ENCODE measurements at places on chromosomes 4 and X.

GRCh38 chr4:99029852-99030251 lies 34.3 kb downstream of the METAP1 start:
- DNase-seq = no peak

- no peak for DNase-seq
Observed at GRCh38 chr4:162104459-162105124, 59.2 kb downstream of the FSTL5 start.

DNA sequence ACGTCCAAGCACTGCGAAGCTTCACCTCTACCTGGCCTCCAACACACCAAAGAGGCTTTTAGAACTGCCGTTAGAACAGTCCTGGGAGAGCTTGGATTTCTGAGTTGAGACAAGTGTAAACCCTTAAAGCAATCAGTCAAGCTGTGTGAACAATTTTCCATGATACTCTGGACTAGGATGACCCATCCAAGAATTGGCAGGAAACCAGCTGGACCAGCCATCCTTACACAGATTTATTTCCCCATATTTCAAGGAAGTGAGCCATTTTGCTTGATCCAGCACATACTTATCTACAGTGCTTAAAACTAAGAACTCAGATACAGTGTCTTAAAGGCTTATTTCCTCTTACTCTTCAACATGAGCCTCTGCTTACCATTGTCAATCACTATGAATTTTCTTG lies 340.7 kb upstream of the HS3ST1 start:
- DNase-seq = no peak

DNA sequence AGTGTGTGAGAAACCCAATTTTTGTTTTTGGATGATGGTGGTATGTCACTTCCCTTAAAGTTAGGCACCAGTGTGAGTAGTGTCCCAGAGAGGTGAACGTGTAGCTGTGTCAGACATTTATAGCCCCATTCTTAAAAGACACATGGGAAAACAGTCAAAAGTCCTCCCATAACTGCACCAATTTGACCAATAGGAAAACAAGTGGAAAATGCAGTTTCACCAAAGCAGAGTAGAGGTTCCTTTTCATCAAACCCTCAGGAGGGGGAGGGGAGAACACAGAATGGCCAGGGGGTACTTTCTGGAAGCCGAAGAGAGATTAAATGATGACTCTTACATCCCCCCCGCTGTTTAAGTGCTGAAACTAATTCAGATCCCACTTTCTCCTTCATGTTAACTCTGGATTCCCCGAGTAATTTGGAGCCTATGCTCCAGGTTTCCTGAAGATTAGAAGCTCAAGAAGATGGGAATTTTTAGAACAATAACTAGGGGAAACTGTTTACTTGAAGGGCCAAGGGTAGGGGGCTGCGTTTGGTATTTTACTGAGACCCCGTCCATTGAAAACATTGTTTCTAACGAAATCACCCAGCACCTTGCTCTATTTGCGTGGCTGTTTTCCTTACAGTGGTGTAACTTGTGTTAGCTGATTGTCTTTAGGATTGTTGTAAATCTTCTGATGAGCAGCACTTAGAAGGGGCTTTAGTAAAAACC lies 2.1 kb upstream of the LEF1 start:
- no peak for DNase-seq

GRCh38 chr4:100936661-100937375 lies 410.5 kb downstream of the PPP3CA start:
- DNase-seq = no peak

DNA sequence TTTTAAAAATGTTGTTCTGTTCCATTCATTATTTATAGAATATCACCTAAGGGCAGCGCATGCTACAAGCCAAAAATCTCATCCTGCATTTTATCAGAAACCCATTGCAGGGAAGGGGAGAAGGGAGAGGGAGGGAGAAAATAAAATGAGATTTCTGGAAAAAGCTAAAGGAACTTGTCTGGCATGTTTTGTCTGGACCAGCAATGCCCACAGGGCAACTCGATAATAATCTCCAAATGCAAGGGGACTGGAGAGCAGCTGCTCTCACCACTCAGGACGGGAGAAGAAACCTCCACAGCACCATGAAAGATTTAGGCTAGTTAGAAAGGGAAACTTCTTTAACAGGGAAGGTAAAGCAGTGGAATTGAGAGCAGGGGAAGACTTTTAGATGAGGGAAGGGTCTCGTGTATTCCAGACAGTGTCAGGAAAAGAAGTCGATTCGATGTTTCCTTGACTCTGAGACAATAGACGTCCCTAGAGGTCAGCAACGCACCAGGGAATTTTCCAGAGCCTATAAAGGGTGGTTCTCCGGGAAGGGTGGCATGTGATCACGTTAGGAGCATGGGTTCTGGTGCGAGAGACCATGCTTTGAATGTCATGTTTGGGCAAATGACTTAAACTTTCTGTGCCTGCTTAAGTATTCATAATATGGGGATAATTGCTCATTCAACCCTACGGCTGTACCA lies 132.2 kb upstream of the NDP start:
- DNase-seq = no peak

DNA sequence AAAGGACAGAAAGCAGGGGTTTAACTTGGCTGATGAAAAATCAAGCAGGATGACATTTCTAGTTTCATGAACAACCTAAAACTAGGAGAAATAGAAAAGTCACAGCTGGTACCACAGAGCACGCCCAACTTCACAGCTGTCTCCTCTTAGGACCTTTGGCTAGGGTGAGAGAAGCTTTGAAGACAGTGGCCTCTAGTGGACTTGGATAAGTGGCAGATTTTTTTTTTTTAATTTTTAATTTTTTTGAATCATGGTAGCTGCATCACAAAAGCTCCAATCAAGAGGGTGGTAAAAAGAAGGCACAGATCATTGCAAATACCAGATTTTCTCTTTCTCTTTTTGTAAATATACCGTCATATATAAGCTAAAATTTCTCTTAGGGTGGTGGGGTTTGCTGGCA lies 20.2 kb upstream of the MAP3K15 start:
- no peak for DNase-seq

GRCh38 chr4:146507632-146508031 lies 14.1 kb downstream of the SLC10A7 start:
- DNase-seq = no peak

DNA sequence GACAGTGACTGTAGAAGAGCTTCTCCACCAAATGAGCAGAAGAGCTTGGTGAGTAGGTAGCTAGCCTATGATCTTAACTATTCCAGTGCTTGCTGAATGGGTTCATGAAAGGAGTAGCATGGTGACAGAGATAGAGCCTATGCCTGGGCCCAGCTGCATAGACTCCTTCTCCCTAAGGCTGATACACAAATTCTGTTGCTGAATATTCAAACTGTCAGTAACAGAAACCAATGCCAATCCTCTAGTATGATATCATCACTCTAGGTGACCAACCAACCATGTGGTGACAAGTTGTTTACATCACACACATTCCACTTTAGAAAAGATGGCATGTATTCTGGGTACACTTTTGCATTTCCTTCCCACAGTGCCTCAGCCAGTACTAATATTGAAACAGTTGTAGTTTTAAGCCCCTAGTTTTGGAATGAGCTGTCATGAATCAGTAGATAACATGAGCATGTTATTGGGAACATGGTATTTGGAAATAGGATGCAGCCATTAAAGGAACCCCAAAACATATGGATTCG lies 103.4 kb upstream of the GRXCR1 start:
- DNase-seq = no peak

- DNase-seq = no peak
Observed at GRCh38 chrX:151458824-151459223, 61.8 kb downstream of the VMA21 start.

DNA sequence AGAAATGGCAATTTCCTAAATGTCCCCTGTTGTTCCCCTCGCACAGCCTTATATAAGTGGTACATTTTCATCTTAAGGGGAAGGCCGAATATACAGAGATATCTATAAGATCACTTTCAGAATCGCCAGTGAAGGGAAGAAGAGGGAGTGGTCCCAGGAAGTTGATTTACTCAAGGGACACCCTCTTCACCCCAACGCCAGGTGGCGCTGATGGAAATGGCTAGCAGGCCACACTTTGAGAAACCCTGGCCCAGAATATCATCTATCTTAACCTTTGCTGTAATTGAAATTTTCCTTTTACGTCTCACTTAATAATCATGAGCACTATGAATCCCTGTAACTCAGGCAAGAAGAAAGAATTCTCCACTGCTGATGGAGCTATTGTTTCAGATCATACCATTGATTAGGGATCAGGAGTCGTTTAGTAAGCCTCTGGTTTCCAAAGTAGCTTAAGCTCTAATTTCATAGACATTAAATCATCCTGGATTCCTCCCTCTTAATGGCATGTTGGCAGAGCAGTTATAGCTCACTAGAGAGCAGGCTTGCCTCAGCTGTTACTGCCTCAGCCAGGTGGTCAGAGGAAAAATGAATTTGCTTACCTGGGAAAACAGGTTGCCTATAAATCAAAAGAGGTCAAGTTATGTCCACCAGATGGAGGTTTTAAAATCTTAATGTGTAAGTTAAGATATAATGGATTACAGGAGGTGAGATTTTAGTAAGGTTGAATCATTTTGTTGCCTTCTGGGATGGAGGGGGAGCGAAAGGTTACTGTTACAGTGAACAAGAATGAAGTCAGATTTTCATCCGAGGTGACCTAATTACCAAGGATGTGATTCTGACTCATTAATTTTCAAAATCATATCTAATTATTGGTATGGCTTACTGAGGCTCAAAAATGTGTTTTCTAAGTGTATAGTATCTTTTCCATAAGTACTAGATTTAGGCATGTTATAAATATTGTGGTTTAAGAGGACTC lies 941.2 kb upstream of the TENM3 start:
- no peak for DNase-seq

DNA sequence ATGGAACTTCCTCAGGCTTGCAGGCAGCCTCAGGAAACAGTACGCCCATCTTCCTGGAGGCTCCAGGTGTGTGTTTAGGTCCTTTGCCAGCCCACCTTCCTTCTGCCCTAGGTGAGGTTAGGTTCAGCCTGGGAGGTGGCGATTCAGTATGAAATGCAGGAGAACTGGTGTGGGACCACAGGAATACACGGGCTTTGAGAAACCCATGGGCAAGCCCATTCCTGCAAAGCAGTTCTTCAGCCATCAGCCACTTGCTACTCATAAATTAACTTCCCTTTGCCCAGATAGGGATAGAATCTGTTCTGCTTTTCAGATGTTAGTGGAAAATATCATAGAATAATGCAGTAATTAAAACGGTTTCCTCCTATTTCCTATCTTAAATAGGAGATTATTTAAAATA lies 32.2 kb downstream of the TBC1D14 start:
- no peak for DNase-seq

GRCh38 chr4:175884048-175884447 lies 72.0 kb upstream of the GPM6A start:
- DNase-seq = no peak

GRCh38 chr4:160038615-160039014 lies 935.7 kb downstream of the RAPGEF2 start:
- DNase-seq = no peak

DNA sequence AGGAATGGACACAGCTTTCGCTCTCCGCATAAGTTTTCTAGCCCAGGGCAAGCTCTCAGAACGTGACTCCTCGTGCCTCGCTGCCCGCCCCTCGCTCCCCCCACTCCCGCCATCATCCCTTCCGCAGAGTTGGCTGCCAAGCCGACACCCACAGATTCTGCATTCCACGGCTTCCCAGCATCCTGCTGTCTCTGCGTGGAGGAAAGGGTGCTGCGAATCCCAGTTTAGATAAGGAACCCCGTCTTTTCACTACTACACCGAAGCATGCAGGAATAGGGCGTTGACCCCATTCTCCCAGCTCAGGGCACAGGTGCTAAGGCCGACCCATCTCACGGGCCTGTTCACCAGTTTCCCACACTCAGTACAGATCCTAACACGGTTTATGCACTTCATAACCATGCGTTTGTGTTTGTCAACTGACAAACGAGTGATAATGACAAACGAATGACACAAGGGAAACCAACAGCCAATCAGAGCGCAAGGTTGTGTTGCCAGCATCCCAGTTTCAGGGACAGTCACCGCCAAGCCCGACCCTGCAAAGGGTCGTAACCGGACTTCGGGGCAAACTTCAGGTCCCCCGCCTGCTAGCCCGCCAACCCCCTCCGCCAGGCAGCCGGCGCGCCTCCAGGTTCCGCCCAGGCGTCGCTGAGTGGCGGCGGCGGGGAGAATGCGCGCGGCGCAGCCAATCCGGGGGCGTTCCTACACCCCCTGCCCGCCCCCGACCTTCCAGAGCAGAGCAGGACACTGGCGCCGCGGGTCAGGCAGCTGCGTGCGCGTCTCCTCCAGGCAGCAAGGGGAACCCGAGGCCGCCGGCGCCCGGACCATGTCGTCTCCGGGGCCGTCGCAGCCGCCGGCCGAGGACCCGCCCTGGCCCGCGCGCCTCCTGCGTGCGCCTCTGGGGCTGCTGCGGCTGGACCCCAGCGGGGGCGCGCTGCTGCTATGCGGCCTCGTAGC lies at the start of gene CYP2U1:
Gene CYP2U1, plus strand, starts transcription at position 729 of the 954 bp plus-strand sequence. Its CDS starts 95 bp downstream, at position 824.
- peak; percentile 50 for DNase-seq

- DNase-seq = no peak
Observed at GRCh38 chr4:139275281-139275735, 4.7 kb downstream of the MGARP start.

- DNase-seq = no peak
Observed at GRCh38 chr4:7876201-7876875, 63.3 kb downstream of the AFAP1 start.

DNA sequence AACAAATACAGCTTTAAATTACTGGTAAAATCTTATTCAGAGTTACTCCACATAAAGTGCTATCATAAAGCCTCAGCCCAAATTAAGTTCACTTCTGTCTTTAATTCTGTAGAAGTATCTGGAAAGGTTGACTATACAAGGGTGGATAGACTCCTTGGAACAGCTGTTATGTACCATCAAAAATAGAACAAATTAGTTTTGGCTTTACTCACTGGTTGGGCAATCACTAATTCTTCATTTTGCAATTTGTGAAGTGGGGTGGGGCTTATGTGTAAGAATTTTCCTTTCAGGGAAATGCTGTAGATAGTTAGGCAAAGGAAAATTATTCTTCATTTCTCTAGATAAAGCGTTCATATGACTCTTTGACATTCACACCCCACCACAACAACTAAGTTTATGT lies 7.8 kb downstream of the DIAPH2 start:
- no peak for DNase-seq

GRCh38 chr4:41442810-41443209 lies 95.1 kb upstream of the LIMCH1 start:
- DNase-seq = no peak

- DNase-seq = no peak
Observed at GRCh38 chrX:43618366-43619205, 37.5 kb upstream of the MAOA start.

- no peak for DNase-seq
Observed at GRCh38 chr4:88919056-88919455, 137.9 kb downstream of the FAM13A start.

GRCh38 chr4:153156263-153156662 lies 48.0 kb upstream of the TRIM2 start:
- DNase-seq = no peak

- DNase-seq = no peak
Observed at GRCh38 chrX:132017431-132018185, 5.5 kb upstream of the STK26 start.

- no peak for DNase-seq
Observed at GRCh38 chrX:15914486-15914885, 59.9 kb upstream of the AP1S2 start.

GRCh38 chrX:130174937-130175336 lies 3.2 kb downstream of the RAB33A start:
- no peak for DNase-seq

Data from stimulated activated CD4-positive, alpha-beta T cell treated with anti-CD3 and anti-CD28 coated beads, Interleukin-1b, Interleukin-23, amount 100 ng/mL, for 1 hour (primary cell).